Spinal cord (tissue), 10 donors: ENCODE measurements at places on chromosomes 11 and 22.
A peak's percentile ranks its signal among the peaks of the same experiment; 100 is the strongest.

DNA sequence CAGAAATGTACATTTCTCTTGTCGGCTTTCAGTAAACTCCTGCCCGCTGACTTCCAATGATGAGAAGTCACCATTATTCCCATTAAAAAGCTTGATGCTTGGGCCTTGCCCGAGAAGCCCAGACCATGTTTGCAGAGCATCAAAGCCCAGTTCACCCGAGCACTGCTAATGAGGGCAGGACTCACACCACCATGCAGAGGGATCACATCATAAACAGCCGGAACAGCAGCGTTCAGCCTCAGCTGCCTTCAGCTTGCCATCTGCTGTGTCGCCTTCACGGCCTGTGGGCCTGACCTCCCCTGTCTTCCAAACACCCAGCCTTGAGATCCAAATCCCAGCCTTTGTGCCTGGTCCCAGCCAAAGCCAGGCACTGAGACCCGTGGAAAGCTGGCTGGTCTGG, 105.4 kb upstream of the CSNK2A3 start:
- peaks cover 5% of the 10 kb centered on the region for H3K27me3 ChIP-seq
- H3K36me3 ChIP-seq: no peaks in the 10 kb centered on the region
- no peak overlapping the region for H3K4me3 ChIP-seq
- DNase-seq: no peak

- no peak overlapping the region for H3K27ac ChIP-seq
- no peaks in the 10 kb centered on the region for H3K27me3 ChIP-seq
- no peaks in the 10 kb centered on the region for H3K36me3 ChIP-seq
- no peak overlapping the region for H3K4me3 ChIP-seq
- no peak for DNase-seq
These were observed 962.3 kb upstream of the RAG2 start for GRCh38 chr11:37560346-37560745.

GRCh38 chr11:113579292-113579940, 104.2 kb upstream of the DRD2 start:
- H3K4me1 ChIP-seq: peaks cover 9% of the 10 kb centered on the region
- DNase-seq: no peak
- no peaks in the 10 kb centered on the region for H3K36me3 ChIP-seq
- H3K4me3 ChIP-seq: no peak overlapping the region

- no peak overlapping the region for H3K27ac ChIP-seq
- H3K4me3 ChIP-seq: no peak overlapping the region
These were observed 333.4 kb upstream of the MPPED2 start for GRCh38 chr11:30919389-30920152.

- peaks cover 26% of the 10 kb centered on the region for H3K4me1 ChIP-seq
- no peak overlapping the region for H3K4me3 ChIP-seq
- H3K27me3 ChIP-seq: no peaks in the 10 kb centered on the region
- no peak for DNase-seq
- peaks cover 4% of the 10 kb centered on the region for H3K36me3 ChIP-seq
- no peak overlapping the region for H3K27ac ChIP-seq
These were observed 2.2 kb upstream of the MRGPRG start for GRCh38 chr11:3220521-3221407.

DNA sequence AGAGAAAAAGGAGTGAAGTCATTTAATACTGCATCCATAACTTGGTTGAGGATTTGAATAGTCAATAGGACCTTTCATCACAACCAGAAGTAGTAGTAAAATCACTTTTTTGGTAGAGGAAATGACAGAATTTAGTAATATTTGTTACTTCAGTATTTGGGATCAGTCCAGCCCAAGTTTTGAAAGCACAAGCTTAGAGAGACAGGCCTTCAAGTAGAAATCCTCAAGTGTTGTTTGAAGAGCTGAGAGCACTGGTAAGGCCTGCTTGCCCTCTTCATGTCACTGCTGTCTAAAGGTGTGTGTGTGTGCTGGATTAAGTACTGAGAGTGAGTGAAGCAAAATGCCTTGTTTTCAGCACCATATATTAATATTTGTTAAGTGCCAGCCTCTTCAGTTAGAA, 137.3 kb downstream of the WNT11 start:
- H3K4me1 ChIP-seq: no peaks in the 10 kb centered on the region
- H3K27me3 ChIP-seq: no peaks in the 10 kb centered on the region
- H3K4me3 ChIP-seq: no peak overlapping the region

GRCh38 chr11:69530278-69531070, 49.0 kb downstream of the LINC01488 start:
- no peaks in the 10 kb centered on the region for H3K27me3 ChIP-seq
- H3K36me3 ChIP-seq: no peaks in the 10 kb centered on the region
- DNase-seq: no peak
- H3K27ac ChIP-seq: no peak overlapping the region
- peaks cover 4% of the 10 kb centered on the region for H3K4me1 ChIP-seq
- no peak overlapping the region for H3K4me3 ChIP-seq

DNA sequence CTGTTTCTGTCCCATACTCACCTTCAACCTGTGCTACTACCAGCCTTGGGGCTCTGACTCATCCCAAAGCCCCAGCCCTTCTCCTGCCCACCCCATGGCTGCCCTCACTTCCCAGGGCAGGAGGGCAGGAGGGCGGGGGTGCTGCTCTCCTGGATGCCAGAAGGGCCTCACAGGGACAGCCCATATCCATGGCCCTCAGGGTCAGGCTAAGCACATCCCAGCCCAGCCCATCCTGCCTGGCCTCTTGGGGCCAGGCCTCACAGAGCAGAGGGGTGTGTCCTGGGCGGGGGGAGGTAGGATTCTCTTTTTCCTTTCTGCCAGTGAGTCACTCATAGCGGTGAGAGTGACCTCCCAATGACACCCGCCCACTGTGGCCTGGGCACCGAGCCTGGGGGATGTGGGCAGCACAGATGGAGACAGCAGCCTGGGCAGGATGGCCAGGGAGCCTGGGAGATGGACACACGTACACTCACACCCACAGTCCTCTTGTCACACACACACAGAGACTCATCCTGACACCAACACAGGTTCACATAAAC, 2.4 kb downstream of the LTBP3 start:
- H3K4me1 ChIP-seq: peaks cover 62% of the 10 kb centered on the region
- H3K36me3 ChIP-seq: peaks cover 51% of the 10 kb centered on the region
- DNase-seq: no peak
- H3K27me3 ChIP-seq: no peaks in the 10 kb centered on the region
- H3K27ac ChIP-seq: no peak overlapping the region
- no peak overlapping the region for H3K4me3 ChIP-seq

- peaks cover 14% of the 10 kb centered on the region for H3K4me1 ChIP-seq
- H3K27me3 ChIP-seq: no peaks in the 10 kb centered on the region
- peak; percentile 38 for DNase-seq
- no peaks in the 10 kb centered on the region for H3K36me3 ChIP-seq
- no peak overlapping the region for H3K27ac ChIP-seq
These were observed 41.8 kb downstream of the TST start for GRCh38 chr22:36977401-36977861.

- H3K36me3 ChIP-seq: peaks cover 6% of the 10 kb centered on the region
- H3K27ac ChIP-seq: no peak overlapping the region
- H3K4me1 ChIP-seq: peaks cover 8% of the 10 kb centered on the region
These were observed 70.1 kb upstream of the TTLL12 start for GRCh38 chr22:43256976-43257545.

DNA sequence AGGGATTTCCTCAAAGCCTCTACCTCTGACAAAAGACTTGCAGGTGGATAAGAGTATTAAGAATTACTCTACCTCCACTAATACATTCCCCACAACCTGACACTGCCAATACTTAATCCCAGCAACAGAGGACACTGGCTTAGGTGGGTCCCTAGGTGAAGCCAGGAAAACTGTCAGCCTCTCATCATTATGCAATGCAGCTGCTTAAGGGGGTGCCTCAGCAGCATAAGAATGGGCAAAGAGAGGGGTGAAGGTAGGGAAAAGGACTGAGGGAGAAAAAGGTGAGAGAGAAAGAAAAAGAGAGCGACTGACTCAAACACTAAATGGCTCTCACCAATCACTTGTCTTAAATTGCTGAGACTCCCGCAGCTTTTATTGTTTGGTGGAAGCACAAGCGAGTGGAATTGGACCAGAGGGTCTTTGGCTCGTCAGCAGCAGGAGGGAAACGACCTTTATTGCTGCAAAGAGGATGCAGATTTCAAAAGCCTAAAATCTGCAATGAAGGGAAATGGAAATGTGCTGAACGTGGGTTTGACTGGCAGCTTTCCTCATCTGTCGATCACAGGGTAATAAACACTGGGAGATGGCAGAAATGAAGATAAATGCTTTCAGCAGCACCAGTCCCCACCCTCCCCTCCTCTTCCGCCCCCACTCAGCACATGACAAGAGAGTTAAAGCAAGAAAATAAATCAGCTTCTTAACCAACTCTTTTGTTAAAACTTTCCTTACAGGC, 64.9 kb upstream of the CHRM4 start:
- H3K27me3 ChIP-seq: no peaks in the 10 kb centered on the region
- H3K4me3 ChIP-seq: no peak overlapping the region
- no peak overlapping the region for H3K27ac ChIP-seq
- no peak for DNase-seq
- peaks cover 6% of the 10 kb centered on the region for H3K4me1 ChIP-seq

- H3K4me3 ChIP-seq: no peak overlapping the region
- H3K36me3 ChIP-seq: peaks cover 3% of the 10 kb centered on the region
These were observed 14.9 kb downstream of the DCPS start for GRCh38 chr11:126318574-126319373.

- no peaks in the 10 kb centered on the region for H3K36me3 ChIP-seq
- H3K27me3 ChIP-seq: peaks cover 17% of the 10 kb centered on the region
- no peaks in the 10 kb centered on the region for H3K4me1 ChIP-seq
- H3K4me3 ChIP-seq: no peak overlapping the region
- no peak overlapping the region for H3K27ac ChIP-seq
- DNase-seq: no peak
These were observed 17.1 kb downstream of the OVOL1 start for GRCh38 chr11:65803797-65804492.

GRCh38 chr22:24134090-24134846, 47.0 kb upstream of the SUSD2 start:
- H3K4me3 ChIP-seq: no peak overlapping the region
- H3K27ac ChIP-seq: peak overlapping the region; percentile 57
- peaks cover 36% of the 10 kb centered on the region for H3K4me1 ChIP-seq
- DNase-seq: peak; percentile 92
- no peaks in the 10 kb centered on the region for H3K27me3 ChIP-seq
- H3K36me3 ChIP-seq: peaks cover 65% of the 10 kb centered on the region
